Chondrocyte (in vitro differentiated cells): ENCODE measurements at places on chromosomes 3 and 15. TPM values are rescaled to one million over a fixed set of nuclear protein-coding genes. Genes with fewer than 3 reads are reported as not detected.
A peak's percentile ranks its signal among the peaks of the same experiment; 100 is the strongest.

GRCh38 chr15:55218056-55218455 lies 21.3 kb upstream of the RSL24D1 start:
- peaks cover 3% of the 10 kb centered on the region for H3K36me3 ChIP-seq
- no peaks in the 10 kb centered on the region for H3K27me3 ChIP-seq
- no peak overlapping the region for H3K4me3 ChIP-seq
- no peak for DNase-seq
- H3K4me1 ChIP-seq: peaks cover 14% of the 10 kb centered on the region

DNA sequence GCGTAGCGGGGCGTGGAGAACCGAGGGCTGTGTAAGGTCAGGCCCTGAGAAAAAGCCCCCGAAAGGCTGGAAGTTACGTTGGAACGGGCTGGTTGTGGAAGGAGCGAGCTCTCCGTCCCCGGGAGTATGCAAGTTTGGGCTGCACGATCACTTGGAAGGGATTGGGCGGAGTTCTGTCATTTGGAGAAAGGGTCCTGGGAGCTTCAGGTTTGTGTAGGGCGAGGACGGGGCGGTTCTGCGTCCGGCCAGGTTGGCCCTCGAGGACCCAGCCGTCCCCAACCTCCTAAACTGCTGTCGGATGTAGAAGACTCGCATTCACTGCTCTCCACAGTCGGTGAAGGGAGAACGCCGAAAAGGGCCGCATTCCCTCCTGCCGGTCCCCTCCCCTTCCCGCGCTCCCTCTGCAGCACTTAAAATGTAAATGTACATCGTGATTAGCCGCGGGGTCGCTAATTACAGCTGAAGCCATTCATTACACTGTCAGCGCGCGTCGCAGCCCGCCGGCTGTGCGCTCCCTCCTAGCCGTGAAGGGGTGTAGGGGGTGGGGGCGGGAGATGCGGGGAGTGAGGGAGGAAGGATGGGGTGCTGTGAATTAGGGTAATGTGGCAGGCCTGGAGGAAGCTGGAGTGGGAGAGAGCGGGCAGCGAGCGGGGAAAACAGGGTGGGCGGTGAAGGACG lies 2.5 kb upstream of the RPP25 start:
- H3K27me3 ChIP-seq: no peaks in the 10 kb centered on the region
- peak overlapping the region; percentile 89 for H3K4me3 ChIP-seq
- no peak for DNase-seq
- H3K36me3 ChIP-seq: no peaks in the 10 kb centered on the region

DNA sequence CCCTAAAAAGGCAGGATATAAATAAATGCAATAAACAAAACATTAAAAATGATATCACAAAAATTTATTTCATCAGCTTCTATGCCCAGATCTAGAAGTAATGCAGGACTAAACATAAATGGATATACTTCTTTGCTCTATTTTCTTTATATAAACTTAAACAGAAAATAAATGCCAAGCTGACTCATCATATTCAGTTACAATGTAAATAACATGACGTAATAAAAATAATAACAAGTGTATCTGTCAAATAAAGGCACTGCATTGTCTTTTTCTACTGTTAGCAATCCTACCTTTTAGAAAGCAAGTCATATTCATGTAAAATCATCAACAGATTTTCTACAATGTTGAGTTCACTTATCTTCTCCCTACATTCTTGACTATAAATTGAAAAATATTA lies 61.6 kb downstream of the NEK10 start:
- peaks cover 11% of the 10 kb centered on the region for H3K36me3 ChIP-seq
- peaks cover 16% of the 10 kb centered on the region for H3K4me1 ChIP-seq
- no peak for DNase-seq
- H3K4me3 ChIP-seq: no peak overlapping the region
- no peaks in the 10 kb centered on the region for H3K27me3 ChIP-seq

DNA sequence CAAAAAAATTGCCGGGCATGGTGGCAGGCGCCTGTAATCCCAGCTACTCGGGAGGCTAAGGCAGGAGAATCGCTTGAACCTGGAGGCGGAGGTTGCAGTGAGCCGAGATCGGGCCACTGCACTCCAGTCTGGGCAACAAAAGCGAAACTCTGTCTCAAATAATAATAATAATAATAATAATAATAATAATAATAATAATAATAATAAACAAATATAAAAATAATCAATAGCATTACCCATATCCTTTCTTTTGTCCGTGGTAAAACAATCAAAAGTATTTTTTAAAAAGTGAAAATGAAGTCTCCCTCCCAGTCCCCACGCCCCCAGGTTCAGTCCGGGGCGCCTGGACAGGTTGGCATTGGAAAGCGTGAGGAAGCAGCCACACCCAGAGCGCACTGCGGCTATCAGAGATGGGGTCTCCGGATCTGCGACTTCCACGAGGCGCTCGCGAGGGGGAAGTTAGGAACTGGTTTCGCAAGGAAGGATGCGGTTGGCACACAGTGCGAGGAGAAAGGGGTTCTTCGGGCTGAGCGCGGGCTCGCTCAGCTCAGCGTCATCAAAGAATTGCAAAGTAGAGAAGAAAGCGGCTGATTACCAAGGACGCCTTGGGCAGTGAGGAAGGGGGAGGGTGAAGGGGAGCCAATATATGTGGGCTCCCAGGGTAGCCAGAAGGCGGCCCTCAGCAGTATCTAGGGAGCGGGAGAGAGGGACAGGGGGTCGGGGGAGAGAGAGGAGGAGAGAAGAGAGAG lies 69.5 kb upstream of the EPHB3 start:
- H3K27me3 ChIP-seq: peaks cover 67% of the 10 kb centered on the region
- no peaks in the 10 kb centered on the region for H3K4me1 ChIP-seq
- H3K27ac ChIP-seq: no peak overlapping the region

- H3K27me3 ChIP-seq: no peaks in the 10 kb centered on the region
- no peak for DNase-seq
- no peaks in the 10 kb centered on the region for H3K36me3 ChIP-seq
- peaks cover 4% of the 10 kb centered on the region for H3K4me1 ChIP-seq
Measured at GRCh38 chr3:113057117-113057516, 66.3 kb downstream of the GTPBP8 start.

DNA sequence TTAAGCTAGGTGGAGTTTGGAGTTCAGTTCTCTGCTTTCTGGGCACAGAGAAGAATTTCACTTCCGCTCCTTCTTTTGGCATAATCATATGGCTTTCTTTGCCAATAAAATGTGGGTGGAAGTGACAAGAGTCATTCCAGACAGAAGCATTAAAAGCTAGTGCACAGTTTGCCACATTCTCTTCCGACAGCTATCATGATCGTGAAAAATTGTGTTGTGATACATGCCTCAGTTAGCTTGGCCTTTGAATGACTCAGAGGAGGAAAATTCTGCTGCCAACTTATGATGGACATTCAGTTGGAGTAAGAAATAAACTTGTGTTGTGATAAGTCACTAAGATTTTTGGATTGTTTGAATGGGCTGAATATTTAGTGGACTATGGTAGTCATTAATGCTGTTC lies 291.7 kb upstream of the SATB1 start:
- H3K4me3 ChIP-seq: no peak overlapping the region
- DNase-seq: no peak
- H3K4me1 ChIP-seq: peaks cover 4% of the 10 kb centered on the region
- H3K36me3 ChIP-seq: no peaks in the 10 kb centered on the region

GRCh38 chr3:61252836-61253235 lies 1.6 kb upstream of the FHIT start:
- DNase-seq: no peak
- peaks cover 16% of the 10 kb centered on the region for H3K4me1 ChIP-seq
- no peak overlapping the region for H3K4me3 ChIP-seq
- no peaks in the 10 kb centered on the region for H3K36me3 ChIP-seq

Gene BSN
- total RNA-seq: 0.77 to 0.82 TPM (median 0.77 TPM) in 3 replicates

Gene CCR8
- not detected in 3 replicates for total RNA-seq

Gene CNTN4
- total RNA-seq: 0.38 to 6.0 TPM (median 0.52 TPM) in 3 replicates
